ENCODE measurements at places on chromosomes 7 and 10.
A peak's percentile ranks its signal among the peaks of the same experiment; 100 is the strongest.

DNA sequence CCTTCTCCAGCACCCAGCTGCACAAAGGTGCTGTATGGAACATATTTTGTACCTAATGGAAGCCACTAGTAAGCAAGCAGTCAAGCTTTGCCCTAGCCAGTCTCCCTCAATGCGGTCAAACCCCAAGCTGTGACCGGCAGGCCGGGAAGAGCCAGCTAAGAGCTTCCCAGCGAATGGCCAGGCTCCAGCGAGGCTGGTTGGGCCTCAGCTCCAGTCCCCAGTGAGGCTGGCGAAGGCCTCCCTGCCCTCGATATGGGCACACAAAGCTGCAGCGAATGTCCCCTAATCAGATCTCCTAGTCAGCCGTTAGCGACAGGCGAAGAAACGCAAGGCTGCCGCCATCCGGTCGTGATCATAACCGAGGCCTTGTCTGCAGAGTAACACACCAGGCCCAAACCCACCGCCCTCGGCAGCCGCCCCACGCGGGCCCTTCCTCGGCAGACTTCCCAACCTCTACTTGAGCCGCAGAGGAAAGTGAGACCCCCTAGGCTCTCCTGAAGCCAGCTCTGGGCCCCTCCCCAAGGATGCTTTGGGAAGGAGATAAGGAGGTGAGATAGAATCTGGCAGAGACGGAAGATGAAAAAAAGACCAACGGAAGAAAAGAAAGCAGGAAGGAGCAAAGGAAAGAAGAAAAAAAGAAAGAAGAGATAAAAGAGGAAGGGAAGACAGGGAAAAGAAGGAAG is 3.1 kb upstream of the HOXA9 start:
- peak; percentile 71 for DNase-seq

DNA sequence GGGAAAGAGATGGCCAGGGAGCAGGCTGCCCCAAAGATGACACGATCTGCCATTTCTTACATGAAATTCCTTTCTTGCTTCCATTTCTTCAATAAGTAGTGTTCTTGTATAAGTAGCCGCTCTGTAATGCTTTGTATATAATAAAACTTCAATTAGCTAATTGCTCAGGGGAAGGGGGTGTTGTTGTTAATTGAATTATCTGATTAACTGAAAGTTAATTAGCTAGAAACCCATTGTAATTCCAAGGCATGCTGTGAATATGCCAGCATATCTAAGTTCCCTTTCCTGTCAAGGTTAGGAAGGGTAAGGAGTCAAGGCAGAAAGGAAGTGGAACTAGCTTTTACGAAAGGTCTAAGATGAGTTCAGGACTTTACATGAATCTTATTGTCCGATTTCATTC is 765.9 kb downstream of the TYW1 start:
- no peak for DNase-seq

- DNase-seq: no peak
Observed at GRCh38 chr10:99431190-99431760, 851 bp upstream of the GOT1 start.

DNA sequence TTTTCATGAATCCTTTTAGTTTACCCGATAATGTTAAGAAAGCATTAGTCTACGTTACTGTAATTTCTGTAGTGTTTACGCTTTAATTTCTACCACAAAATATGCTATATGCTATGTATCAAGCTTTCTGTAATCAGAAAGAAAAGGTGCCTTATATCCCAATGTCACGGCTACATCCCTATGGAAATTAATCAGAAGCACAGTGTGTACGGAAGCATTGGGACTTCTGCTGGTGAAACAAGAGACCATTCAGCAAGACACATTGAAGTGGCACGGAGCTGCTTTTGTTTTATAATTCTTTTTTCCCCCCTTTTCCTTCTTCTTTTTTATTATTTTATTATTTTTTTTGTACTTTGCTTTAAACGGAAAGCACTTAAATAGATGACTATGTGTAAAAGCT is 31.2 kb upstream of the SH2B2 start:
- no peak for DNase-seq

DNA sequence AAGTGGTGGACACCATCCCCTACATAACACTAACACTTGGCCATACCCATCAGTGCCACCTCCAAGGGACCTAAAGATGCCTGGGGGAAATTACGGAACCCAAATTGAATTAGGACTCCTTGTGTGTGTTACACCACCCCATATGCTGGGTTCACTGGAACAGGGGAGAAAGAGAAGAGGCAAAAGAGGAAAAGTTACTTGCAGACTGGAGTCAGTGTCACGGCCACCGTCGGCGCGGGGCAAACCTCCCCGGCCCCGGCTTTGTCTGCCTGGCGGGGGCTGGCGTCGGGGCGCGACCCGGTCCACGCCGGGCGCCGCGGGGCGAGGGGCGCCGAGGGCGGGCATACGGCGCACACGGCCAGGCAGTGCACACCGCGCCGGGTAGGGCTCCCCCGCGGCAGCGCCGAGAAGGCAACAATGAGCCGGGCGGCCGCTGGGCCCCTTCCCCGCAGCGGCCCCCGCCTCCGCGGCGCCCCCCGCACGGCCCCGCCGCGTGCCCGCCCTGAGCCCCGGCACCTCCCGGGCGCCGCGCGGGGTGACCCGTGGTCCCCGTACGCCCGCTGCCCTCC is 171.1 kb downstream of the FAM107B start:
- DNase-seq: no peak
